ENCODE measurements at places on chromosomes 6 and 20.

DNA sequence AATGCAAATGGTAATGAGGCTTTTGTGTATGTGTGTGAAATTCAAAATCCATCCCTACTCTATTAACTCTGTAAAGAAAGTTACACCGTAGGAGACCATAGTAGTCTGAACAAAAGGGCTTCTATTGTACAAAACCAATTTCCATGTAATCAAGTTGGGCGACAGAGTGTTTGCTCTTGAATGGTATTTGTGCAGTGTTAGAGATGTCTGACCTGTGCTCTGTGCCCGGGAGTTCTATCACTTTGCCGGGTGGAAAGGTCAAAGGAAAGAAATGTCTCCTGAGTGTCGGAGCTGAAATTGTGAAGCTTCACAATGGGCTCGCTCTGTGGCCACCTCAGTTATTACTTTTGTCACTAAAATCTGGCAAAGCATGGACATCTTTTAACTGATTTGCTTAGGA is 312.0 kb downstream of the SAMD5 start:
- DNase-seq: no peak

DNA sequence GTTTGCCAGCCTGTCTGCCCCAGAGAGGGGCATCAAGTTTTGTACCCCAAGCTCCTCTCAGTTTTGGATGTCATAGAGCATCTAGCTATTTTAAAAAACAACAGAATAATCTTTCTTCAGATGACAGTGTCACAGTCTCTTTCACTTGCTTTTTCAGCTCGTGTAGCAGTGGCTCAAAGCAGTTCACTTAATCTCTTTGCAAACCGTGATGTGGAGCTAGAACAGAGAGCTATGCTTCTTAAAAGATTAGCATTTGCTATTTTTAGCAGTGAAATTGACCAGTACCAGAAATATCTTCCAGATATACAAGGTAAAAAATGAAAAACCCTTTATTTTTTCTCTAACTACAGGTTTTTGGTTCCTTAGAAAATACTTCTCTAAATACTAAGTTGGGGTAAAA is 37.3 kb downstream of the PGM3 start:
- DNase-seq: no peak

DNA sequence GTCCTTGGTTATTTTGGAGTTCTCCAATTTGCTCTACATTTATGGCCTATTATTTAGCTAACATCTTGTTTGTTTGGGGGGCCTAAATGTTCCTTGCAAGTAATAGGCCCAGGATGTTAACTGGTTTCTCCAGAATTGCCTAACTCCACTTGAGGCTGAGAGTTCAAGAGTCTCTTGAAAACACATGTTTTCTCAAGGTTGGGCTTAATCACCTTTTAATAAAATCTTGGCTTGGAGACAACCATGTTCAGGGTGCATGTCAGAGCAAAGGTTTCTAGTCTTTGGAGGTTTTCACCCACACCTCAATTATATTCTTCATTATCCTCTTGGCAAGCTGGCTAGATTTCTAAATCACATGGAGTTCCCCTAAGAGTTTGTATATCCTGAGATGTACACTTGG is 54.2 kb downstream of the KLHL31 start:
- no peak for DNase-seq

GRCh38 chr6:5151360-5151954 is 66.3 kb downstream of the PPP1R3G start:
- no peak for DNase-seq

DNA sequence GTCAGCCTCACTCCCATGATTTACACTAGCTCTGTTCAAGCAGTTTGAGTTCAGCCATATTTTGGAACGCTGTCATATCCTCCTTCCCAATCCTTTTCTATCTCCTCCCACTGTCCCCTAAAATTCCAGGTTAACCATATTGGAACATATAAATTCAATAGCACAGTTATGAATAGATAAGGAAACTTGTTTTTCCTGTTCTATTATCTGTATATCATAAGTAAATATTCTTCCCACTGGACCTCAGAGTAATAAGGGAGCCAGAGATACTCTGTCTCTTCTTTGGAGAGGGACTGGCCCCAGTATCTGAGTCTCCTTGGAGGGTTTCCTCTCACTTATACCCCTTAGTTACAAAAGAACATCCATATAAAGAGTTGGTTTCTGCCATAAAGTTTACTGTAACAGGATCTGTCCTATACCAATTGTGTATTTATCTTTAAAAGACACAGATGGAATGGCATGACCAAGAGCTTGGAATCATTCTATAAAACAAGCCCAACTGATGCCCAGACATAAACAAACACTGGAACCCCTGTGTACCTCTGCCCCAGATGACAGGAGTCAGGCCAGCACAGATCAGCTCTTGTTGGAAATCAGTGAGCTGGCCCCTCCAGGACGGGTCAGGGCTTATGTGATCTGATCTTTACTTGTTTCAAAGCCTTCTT is 67.1 kb downstream of the EPB41L2 start:
- DNase-seq: no peak

- DNase-seq: no peak
These were observed 619 bp downstream of the SSTR4 start for GRCh38 chr20:23035731-23036130.

GRCh38 chr6:43683708-43684455 is 3.7 kb downstream of the MRPS18A start:
- no peak for DNase-seq

DNA sequence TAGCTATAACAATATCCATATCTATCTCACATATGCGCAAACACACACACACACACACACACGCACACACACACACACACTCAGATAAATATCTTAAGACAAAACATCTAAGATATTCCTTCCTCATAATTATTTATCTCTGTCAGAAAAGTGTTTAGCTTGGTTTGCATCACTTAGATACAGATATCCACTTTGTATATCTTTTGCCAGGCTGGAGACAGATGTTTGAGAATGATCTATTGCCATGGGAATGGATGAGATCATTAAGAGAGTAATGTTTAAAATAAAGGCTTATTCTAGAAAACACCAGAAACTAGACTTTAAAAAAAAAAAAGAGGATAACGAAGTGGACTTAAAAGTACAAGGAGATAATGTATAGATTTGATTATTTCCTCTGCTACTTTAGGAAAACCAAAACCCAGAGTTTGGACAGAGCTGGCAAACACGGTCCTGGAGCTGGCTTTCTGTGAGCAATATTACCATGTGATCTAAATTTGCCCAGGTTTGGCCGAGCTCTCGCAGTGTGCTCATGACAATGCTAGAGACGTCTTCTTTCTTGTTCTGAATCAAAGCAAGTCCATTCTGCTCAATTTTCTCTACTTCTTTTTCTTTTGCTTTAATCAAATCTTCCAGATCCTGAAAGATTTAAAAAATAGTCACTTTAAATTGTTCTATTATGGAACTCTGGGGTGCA is 411.8 kb downstream of the SYNE1 start:
- no peak for DNase-seq

Data from CD4-positive, alpha-beta T cell treated with Interleukin-17A for 1 hour (primary cell).